ENCODE measurements at places on chromosomes 5 and 9.

DNA sequence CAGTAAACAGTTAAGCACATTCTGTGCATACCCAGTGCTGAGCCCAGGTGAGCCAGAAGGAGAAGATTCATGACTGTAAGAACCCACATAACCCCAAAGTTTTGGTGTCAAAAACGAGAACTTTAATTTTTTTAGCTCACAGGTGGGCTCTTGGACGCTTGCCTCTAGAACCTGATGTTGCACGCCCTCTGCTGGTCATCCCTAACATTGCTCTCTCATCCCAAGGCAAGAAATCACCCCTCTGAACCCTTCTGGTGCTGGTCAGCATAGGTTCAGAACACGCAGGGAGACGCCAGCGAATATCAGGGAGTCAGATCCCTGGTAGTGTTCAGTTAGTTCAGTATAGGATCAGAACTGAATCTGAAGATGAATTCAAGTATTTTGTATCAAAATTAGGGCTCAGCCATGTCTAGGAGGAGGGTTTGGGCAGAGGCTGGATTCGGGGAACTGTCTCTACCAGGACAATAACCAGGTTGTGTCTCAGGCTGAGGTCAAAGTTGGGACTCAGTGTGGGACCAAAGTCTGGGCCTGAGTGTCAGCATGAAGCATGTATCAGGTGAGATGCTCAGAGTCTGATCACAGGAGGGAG lies 4.1 kb upstream of the DNAJB5 start:
- peak; percentile 50 for DNase-seq

DNA sequence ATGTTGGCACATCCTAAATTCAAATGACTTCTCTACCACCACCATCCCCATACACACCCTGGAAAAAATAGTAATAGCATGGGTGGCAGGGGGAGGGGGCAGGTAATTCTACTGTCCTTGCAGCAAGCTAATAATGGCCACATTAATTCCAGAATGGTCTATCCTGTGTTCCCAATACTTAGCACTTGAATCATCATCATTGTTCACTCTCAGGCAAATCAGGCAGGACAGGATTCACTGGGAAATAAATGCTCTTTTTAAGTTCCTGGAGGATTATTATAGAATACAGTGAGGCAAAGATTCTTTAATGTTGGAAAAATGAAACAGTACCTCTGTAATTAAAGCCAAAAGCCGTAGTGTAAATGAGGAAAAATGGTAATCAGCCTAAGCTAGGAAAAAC lies 254.5 kb downstream of the ARRDC3 start:
- no peak for DNase-seq

DNA sequence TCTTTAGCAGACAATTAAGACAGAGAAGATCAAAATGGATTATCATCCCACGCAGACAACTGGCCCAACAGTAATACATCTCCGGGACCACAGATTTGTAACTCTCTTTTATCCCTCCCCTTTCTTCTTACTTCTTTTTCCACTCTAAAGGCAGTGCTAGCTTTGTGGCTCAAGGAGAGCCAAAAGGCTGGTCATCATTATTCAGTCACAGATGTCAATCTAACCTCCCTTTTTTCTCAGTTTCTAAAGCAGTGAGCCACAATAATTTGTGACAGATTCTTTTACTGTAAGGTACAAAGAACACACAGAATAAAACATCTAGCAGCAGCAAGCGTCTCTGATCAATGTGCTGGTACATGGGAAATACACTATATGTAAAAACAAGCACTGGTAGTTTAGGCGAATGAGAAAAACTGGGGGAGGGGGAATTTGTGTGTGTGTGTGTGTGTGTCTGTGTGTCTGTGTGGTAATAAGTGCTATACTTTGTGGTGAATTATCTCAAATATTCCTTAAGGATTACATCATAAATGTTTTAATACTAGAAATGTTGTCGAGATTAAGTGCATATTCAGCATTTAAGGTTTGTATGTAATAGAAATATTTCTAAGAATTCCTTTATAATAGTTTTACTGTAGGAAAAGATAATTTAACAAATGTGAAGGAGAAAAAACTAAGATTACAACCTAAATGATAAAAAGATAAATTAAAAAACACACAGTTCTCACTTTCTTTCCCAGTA lies 140.2 kb downstream of the DENND1A start:
- no peak for DNase-seq

GRCh38 chr5:102654559-102655349 lies 100.4 kb upstream of the PAM start:
- no peak for DNase-seq

- DNase-seq: no peak
These were observed 12.0 kb downstream of the UIMC1 start for GRCh38 chr5:176994460-176995121.

DNA sequence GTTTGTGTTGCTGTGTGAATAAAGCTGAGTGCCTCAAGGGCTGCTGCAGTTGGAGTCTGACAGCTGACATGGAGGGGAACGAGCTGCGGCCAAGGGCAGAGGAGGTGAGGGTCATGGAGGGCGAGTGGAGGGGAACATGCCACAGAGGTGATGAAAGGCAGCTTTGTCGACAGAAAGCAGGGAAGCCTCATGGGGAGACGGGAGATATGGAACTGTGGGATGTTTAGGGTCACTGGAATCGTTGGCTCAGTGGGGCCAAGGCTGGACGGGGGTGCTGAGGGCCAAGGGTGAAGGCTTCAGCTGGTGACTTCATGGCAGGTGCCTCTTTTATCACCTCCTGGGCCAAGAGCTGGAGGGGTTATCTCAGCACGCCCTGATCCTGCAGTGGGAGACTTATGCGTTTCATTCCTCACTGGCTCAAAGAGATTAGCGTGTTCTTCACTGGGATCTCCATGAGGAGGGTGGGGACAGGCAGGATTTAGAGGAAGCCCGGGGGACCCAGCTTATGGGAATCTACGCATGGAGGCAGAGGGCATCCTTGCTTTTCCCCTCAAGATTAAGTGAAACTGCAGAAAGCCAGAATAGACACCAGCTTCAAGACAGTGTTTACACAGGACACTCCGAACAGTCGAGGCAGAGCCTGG lies 42.2 kb downstream of the FAM240B start:
- DNase-seq: no peak

All from thymus (tissue), 14 donors.